Stimulated activated CD8-positive, alpha-beta memory T cell treated with anti-CD3 and anti-CD28 coated beads, Interleukin-12 subunit alpha, Interleukin-12 subunit beta, amount 100 ng/mL, for 4 hours (primary cell): ENCODE measurements at places on chromosomes 5 and 9.

- DNase-seq: no peak
These were observed 207.0 kb downstream of the MEF2C start for GRCh38 chr5:88675708-88676636.

DNA sequence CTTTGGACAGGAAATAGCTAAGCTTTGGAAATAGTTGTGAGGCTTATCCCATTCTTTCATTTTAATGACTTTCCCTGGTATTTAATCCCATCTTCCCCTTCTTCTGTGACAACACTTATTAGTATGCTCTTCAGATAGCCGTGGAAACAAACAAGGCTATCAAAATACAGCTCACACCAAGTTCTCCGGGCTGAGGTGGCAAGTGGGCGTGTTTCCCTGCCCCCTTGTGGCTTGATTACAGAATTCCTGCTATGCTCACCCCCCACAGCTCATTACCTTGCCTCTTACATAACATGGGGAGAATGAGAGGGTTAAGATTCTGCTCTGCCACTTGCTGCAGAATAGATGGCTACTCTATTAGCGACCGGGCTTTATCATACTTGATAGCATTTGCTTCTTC is 437.1 kb upstream of the TLE4 start:
- no peak for DNase-seq

- no peak for DNase-seq
These were observed 112.0 kb downstream of the ADAMTS16 start for GRCh38 chr5:5252106-5252505.

DNA sequence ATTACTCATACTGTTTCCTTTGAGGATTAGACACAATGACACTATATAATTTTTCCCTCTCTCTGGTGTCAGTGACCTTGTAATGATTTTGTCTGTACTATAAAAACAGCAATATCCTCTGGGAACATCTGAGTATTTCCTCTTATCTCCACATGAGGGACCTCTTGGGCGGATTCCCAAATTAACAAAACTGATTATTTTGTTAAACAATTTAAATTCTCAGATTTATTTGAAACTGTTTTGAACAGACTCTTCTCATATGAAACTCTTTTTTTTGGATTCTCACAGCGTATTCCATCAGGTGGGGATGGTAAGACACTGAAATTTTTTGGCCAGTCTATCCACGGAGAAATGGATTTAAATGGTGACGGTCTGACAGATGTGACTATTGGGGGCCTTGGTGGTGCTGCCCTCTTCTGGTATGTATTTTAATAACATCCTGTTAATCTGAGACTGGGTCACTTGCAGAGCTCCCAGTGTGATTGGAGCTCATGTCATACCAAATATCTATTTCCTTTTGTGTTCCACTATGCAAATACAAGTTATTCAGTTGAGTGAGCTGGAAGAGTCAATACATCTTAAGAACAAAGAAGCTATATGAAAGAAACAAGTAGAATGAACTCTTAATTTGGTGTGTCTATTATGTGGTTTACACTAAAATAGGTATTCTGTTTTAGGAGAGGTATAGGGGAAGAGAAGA is 73.8 kb upstream of the ITGA2 start:
- DNase-seq: no peak

GRCh38 chr5:432201-432927 is 10.6 kb upstream of the EXOC3 start:
- no peak for DNase-seq

DNA sequence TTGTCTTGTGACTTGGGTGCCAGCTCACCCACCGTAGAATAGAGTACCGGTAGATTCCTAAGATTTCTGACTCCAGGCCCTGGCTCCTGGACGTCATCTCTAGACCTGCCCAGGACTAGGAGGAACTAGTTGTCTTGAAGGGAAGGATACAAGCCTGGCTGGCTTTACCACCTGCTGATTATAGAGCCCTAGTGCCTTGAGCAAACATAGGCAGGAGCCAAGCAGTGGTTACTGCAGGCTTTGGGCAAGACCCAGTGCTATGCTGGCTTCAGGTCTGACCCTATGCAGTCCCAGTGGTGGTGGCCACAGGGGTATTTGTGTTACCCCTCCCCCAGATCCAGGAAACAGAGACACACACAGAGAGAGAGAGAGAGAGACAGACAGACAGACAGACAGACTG is 606.2 kb downstream of the PDE4D start:
- no peak for DNase-seq
